ENCODE measurements at places on chromosomes 2 and 18. TPM values are rescaled to one million over a fixed set of nuclear protein-coding genes. Genes with fewer than 3 reads are reported as not detected.
A peak's percentile ranks its signal among the peaks of the same experiment; 100 is the strongest.

DNA sequence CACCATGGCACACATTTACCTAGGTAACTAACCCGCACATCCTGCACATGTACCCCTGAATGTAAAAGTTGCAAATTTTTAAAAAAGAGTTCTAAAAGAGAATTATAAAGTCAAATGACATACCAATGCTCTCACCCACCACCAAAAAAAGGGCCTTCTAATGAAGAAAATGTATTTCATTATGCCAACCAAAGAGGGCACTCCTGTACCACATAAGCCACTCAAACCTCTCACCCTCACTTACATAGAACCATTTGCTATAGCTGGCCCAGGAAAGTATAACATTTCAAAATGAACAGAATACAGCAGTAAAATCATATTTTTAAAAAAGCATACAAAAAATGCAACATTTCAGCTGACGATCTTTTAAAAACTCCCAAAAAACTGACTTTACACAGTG, 241.5 kb upstream of the PKDCC start:
- H3K27ac ChIP-seq: no peak overlapping the region
- H3K36me3 ChIP-seq: no peaks in the 10 kb centered on the region
- no peaks in the 10 kb centered on the region for H3K4me1 ChIP-seq
- H3K27me3 ChIP-seq: peaks cover 9% of the 10 kb centered on the region
- DNase-seq: no peak
- H3K4me3 ChIP-seq: no peak overlapping the region

Gene SCN7A
- total RNA-seq: 0.03 TPM

DNA sequence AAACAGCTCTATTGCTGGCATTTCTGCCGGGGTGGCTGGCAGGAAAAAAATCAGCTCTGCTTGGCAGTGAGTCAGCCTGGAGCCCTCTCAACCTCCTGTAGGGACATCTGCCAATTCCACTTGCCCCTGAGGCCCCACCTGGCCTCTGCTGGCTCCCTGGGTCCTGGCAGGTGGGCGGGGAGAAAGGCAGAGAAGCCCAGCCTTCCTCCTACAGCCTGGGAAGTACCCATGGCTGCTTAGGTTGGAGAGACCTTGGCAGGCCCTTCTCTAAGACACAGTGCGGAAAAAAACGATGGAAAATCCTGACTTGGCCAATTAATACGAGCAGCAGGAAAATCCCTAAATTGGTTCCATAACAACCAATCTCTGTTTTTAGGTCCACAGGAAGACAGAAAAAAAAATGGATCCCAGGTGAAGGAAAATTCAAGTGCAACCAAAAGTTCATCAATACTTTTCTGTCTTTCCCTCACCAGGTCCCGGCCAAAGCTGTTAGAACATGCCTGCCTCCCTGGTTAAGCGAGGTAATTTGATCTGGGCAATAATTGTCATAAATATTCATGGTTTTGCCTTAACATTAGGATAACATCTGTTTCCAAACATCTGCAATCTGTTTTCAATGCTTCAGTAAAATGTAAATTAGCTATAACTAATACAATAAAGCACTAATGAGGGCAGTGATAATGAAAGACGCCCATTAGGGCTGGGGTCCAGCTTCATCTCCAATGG, 245.9 kb downstream of the TFCP2L1 start:
- no peaks in the 10 kb centered on the region for H3K27me3 ChIP-seq
- H3K4me3 ChIP-seq: no peak overlapping the region
- no peak for DNase-seq
- no peaks in the 10 kb centered on the region for H3K36me3 ChIP-seq

DNA sequence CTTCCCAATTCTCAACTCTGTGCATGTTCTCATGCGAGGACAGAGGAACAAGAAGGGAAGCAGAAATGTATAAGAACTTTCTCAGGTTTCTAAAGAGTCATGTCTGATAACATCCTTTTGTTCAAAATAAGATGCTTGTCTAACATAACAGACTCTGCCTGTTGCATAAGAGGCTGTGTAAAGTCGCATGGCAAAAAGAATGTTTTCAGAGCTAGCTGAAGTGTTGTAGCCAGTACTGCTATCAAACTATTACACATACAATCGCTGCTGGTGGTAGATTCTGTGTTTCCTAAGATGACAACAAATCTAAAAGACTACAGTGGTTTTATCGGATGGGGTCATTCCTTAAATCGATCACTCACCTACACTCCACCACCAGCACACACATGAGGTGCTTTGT, 487.5 kb downstream of the IRS1 start:
- no peak overlapping the region for H3K4me3 ChIP-seq
- no peak overlapping the region for H3K27ac ChIP-seq
- H3K4me1 ChIP-seq: no peaks in the 10 kb centered on the region
- DNase-seq: no peak
- H3K36me3 ChIP-seq: no peaks in the 10 kb centered on the region

DNA sequence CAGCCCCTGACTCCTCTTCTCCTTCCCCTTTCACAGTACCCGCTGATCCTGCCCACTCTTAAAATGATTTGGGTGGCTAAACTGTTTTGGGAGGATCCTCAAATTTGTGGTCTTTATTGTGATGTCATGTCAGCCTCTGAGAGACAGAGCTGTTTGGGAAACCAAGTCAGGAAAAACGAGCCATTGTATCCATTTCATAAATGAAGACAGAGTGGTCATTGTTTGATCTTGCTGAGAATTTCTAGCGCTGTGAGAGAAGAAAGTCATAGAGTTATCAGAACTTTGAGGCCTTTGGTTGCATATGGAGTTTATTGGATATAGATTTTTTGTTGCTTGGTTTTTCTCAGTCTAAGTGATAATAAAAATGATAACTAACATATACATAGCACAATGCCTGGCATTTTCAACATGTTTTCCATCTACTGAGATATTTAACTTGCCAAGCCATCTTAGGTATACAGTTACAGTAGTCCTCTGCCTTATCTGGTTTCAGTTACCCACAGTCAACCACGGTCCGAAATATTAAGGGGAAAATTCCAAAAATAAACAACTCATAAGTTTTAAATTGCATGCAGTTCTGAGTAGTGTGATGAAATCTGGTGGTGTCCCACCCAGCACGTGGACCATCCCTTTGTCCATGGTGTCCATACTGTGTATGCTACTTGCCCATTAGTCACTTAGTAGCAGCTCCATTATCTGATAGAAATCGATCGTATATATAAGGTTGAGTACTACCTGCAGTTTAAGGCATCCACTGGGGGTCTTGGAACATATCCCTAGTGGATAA, 105.0 kb upstream of the RASGRP3 start:
- no peak overlapping the region for H3K27ac ChIP-seq
- no peaks in the 10 kb centered on the region for H3K4me1 ChIP-seq
- no peak for DNase-seq
- no peak overlapping the region for H3K4me3 ChIP-seq
- no peaks in the 10 kb centered on the region for H3K36me3 ChIP-seq

DNA sequence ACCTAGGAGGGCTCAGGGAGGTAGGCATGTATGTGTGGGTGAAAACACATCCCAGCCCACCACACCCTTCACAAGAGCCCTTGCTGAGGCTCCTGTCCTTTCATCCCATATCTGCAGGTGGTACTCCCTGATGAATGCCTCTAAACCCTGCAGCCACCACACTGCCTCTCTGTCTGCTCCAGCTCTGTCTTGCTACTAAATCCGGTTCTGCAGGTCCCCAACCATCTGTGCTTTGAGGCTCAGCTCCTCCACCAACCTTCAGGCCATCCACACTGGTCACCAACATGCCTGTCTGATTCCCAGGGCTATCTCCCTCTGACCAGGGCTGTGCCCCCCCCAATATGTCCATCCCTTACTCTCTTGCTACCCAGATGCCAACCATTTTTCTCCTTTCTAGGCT, 92.7 kb downstream of the BIN1 start:
- no peaks in the 10 kb centered on the region for H3K36me3 ChIP-seq
- no peak overlapping the region for H3K27ac ChIP-seq
- peaks cover 9% of the 10 kb centered on the region for H3K27me3 ChIP-seq
- no peak overlapping the region for H3K4me3 ChIP-seq
- no peaks in the 10 kb centered on the region for H3K4me1 ChIP-seq
- no peak for DNase-seq

Gene CCBE1
- 0.13 TPM for total RNA-seq

- no peak overlapping the region for H3K4me3 ChIP-seq
- peaks cover 7% of the 10 kb centered on the region for H3K27me3 ChIP-seq
- no peaks in the 10 kb centered on the region for H3K4me1 ChIP-seq
- DNase-seq: no peak
- H3K36me3 ChIP-seq: no peaks in the 10 kb centered on the region
- H3K27ac ChIP-seq: no peak overlapping the region
Measured at GRCh38 chr18:75530566-75531211, 103.2 kb upstream of the SMIM21 start.

Gene CYTIP
- total RNA-seq: 0.57 TPM

GRCh38 chr2:3636586-3637310, 21.3 kb upstream of the ALLC start:
- DNase-seq: no peak
- H3K27me3 ChIP-seq: peaks cover 4% of the 10 kb centered on the region
- no peaks in the 10 kb centered on the region for H3K4me1 ChIP-seq
- no peak overlapping the region for H3K4me3 ChIP-seq

Gene TRABD2A
- total RNA-seq: 1.7 TPM

- H3K4me3 ChIP-seq: peak overlapping the region; percentile 73
- DNase-seq: no peak
- peaks cover 17% of the 10 kb centered on the region for H3K4me1 ChIP-seq
- peak overlapping the region; percentile 90 for H3K27ac ChIP-seq
- no peaks in the 10 kb centered on the region for H3K27me3 ChIP-seq
Measured at GRCh38 chr2:226796840-226797288, 2.8 kb downstream of the IRS1 start.

Gene HOXD3
- total RNA-seq: 1.8 TPM

DNA sequence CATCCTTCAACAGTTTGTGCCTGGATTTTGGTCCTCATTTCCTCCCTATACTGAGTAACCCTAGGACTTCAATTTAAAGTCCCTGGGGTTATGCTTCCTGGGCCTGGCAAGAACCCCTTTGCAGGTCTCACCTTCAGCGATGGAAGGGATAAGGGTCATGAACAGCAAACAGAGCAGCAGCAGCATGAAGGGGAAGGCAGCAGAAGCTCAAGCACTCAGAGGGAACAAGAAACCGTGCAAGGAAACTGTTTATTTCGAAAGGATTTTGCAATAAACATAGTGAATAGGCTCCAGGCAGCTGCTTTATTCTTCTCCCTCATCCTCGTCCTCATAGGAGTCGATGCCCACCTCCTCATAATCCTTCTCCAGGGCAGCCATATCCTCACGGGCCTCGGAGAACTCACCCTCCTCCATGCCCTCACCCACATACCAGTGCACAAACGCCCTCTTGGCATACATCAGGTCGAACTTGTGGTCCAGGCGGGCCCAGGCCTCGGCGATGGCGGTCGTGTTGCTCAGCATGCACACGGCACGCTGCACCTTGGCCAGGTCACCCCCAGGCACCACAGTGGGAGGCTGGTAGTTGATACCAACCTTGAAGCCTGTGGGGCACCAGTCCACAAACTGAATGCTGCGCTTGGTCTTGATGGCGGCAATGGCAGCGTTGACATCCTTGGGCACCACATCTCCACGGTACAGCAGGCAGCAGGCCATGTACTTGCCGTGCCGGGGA, 2.8 kb upstream of the TUBA4B start:
- peaks cover 5% of the 10 kb centered on the region for H3K27me3 ChIP-seq
- H3K4me1 ChIP-seq: peaks cover 45% of the 10 kb centered on the region
- H3K4me3 ChIP-seq: no peak overlapping the region
- no peak for DNase-seq
- H3K36me3 ChIP-seq: no peaks in the 10 kb centered on the region
- peak overlapping the region; percentile 65 for H3K27ac ChIP-seq

- H3K36me3 ChIP-seq: no peaks in the 10 kb centered on the region
- no peaks in the 10 kb centered on the region for H3K27me3 ChIP-seq
- no peak for DNase-seq
- no peak overlapping the region for H3K4me3 ChIP-seq
Measured at GRCh38 chr18:30245766-30246455, 796.6 kb downstream of the DSC3 start.

GRCh38 chr2:239337122-239337876, 63.5 kb downstream of the HDAC4 start:
- H3K4me1 ChIP-seq: no peaks in the 10 kb centered on the region
- no peaks in the 10 kb centered on the region for H3K36me3 ChIP-seq
- no peak overlapping the region for H3K4me3 ChIP-seq
- no peaks in the 10 kb centered on the region for H3K27me3 ChIP-seq
- no peak overlapping the region for H3K27ac ChIP-seq

Gene LOXL3
- 1.0 TPM for total RNA-seq

- H3K27ac ChIP-seq: no peak overlapping the region
- H3K27me3 ChIP-seq: no peaks in the 10 kb centered on the region
- DNase-seq: no peak
- no peak overlapping the region for H3K4me3 ChIP-seq
- no peaks in the 10 kb centered on the region for H3K36me3 ChIP-seq
- peaks cover 8% of the 10 kb centered on the region for H3K4me1 ChIP-seq
Measured at GRCh38 chr2:85064927-85065577, 68.1 kb upstream of the TCF7L1 start.

- no peak overlapping the region for H3K4me3 ChIP-seq
- H3K27me3 ChIP-seq: no peaks in the 10 kb centered on the region
- no peak overlapping the region for H3K27ac ChIP-seq
- no peak for DNase-seq
- no peaks in the 10 kb centered on the region for H3K36me3 ChIP-seq
Measured at GRCh38 chr2:116467243-116467642, 1347.2 kb upstream of the DDX18 start.

GRCh38 chr2:15145046-15145817, 415.9 kb downstream of the NBAS start:
- no peaks in the 10 kb centered on the region for H3K27me3 ChIP-seq
- no peaks in the 10 kb centered on the region for H3K36me3 ChIP-seq
- no peak overlapping the region for H3K27ac ChIP-seq
- H3K4me3 ChIP-seq: no peak overlapping the region
- DNase-seq: no peak
- H3K4me1 ChIP-seq: no peaks in the 10 kb centered on the region

- H3K4me1 ChIP-seq: no peaks in the 10 kb centered on the region
- no peak overlapping the region for H3K27ac ChIP-seq
- no peak for DNase-seq
- no peaks in the 10 kb centered on the region for H3K27me3 ChIP-seq
- no peak overlapping the region for H3K4me3 ChIP-seq
Measured at GRCh38 chr2:144424559-144425240, 95.2 kb downstream of the ZEB2 start.

- no peak for DNase-seq
- H3K27me3 ChIP-seq: peaks cover 13% of the 10 kb centered on the region
- H3K36me3 ChIP-seq: no peaks in the 10 kb centered on the region
- no peaks in the 10 kb centered on the region for H3K4me1 ChIP-seq
- H3K27ac ChIP-seq: no peak overlapping the region
Measured at GRCh38 chr2:3009005-3009404, 368.6 kb downstream of the EIPR1 start.

DNA sequence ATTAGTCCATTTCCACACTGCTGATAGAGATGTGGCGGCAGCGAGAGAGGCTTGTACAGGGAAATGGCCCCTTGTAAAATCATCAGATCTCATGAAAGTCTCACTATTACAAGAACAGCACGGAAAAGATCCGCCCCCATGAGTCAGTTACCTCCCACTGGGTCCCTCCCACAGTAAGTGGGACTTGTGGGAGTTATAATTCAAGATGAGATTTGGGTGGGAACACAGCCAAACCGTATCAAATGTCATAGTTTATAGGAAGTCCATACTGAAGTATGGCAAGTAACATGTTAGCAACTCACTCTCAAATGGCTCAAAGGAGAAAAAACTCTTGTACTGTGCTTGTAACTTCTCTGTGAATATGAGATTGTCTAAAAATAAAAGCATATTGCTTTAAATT, 56.1 kb downstream of the FARP2 start:
- no peak overlapping the region for H3K4me3 ChIP-seq
- H3K27ac ChIP-seq: no peak overlapping the region
- peaks cover 9% of the 10 kb centered on the region for H3K36me3 ChIP-seq
- DNase-seq: no peak

Data from Panc1 (cell line).